Thymus (tissue), 14 donors: ENCODE measurements at places on chromosomes 1 and 21.
A peak's percentile ranks its signal among the peaks of the same experiment; 100 is the strongest.

- no peak for DNase-seq
Observed at GRCh38 chr1:230150615-230151014, 83.6 kb downstream of the GALNT2 start.

DNA sequence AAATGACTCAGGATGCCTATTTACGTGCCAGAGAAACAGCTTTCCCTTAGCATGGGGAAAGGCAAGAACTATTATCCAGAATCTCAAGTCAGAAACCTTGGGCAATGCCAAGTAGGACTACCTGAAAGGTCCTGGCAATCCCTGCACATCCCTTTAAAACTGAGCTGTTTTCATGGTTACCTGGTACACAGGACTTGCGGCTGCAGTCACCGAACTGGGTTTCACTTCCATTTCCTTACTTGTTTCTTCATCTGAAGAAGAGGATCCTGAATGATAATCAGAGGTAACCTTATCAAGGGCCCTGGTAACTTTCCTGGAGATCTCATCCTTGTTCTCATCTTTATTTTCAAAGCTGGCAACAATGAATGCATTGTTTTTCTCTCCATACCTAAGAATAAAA lies 14.3 kb downstream of the BTG3 start:
- DNase-seq, result no peak

GRCh38 chr21:17050646-17051045 lies 462.2 kb upstream of the CXADR start:
- no peak for DNase-seq

DNA sequence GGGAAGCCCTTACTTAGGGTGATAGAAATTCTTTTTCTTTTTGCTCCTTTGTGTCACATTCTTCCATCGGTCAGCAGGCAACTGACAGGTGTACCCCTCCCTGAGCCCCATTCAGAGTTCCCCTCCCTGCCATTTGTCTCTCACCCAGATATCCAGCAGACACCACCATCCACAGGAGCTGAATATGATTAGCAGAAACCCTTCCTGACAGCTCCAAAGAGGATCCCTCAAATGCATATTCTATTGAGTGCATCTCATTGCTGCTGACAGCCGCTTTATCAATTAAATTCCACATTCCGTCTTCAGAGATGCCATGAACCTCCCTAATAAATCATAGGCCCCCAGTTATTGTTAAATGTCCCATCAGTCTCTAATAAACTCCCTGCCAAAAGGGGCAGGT lies 6.1 kb upstream of the DDX20 start:
- DNase-seq, result no peak

GRCh38 chr1:147598621-147599361 lies 57.5 kb downstream of the BCL9 start:
- peak; percentile 79 for DNase-seq

GRCh38 chr1:245129319-245130240 lies 25.2 kb upstream of the KIF26B start:
- DNase-seq, result no peak

DNA sequence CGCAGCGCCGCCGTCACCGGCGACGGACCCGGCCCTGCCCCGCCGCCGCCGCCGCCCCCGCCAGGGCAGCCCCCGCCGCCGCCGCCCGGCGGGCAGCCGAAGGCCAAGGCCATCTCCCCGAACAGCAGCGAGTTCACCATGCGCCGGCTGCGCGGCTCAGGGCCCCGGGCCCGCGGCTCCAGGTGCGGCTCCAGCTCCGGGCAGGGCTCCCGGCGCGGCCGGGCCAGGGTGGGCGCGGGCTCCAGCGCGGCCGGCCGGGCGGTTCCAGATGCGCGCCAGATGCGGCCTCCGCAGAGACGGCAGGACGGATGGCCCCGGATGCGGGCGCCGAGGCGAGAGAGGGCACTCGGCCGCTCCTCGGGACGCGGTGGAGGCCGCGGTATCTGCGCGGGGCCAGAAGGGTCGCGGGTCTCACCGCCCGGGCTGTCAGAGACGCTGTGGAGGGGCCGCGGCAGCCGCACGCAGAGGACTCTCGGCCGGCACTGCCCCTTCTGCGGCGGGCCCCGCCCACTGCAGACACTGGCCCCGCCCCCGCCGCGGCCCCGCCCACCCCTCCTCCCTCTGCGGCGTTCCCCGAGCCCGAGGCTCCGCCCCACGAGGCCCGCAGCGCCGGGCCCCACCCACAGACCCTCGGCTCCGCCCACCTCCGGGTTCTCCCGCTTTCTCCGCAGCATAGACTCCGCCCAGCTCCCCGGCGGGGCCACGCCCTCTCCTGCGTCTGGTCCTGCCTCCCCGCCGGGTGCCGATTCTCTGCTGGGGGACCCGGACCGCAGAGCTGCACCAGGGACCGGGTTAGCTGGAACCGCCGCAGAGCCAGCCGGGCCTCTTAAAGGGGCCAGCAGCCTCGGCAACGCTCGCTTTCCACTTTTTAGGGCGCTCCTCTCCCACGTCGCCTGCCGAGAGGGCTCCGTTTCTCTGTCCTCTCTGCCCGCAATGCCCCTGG lies at the start of gene IFFO2:
TSS of gene IFFO2 (minus strand) at position 484 of the 943 bp plus-strand sequence. CDS start at position 140, 344 bp downstream.
- peak; percentile 96 for DNase-seq

GRCh38 chr1:46806196-46807020 lies 7.6 kb downstream of the CYP4B1 start:
- no peak for DNase-seq

GRCh38 chr1:203754455-203754864 lies 10.5 kb upstream of the LAX1 start:
- no peak for DNase-seq

DNA sequence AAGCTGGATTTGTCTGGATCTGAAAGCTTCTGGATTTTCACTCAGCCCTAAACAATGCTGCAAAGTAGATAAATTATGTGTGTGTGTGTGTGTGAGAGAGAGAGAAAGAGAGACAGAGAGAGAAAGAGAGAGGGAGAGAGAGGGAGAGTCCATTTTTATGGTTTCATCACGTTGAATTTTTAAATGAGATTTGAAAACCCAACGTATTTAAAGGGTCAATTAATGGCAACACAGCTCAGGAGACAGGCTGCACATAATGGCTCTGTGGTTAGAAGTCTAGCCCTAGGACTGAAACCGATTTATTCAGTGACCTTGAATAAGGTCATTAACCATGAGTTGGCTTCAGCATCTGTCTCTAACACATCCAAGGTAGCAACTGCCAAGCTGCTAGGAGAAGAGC lies 35.3 kb upstream of the FMN2 start:
- DNase-seq, result no peak

- DNase-seq, result no peak
Observed at GRCh38 chr1:31627301-31627929, 9.9 kb downstream of the HCRTR1 start.

DNA sequence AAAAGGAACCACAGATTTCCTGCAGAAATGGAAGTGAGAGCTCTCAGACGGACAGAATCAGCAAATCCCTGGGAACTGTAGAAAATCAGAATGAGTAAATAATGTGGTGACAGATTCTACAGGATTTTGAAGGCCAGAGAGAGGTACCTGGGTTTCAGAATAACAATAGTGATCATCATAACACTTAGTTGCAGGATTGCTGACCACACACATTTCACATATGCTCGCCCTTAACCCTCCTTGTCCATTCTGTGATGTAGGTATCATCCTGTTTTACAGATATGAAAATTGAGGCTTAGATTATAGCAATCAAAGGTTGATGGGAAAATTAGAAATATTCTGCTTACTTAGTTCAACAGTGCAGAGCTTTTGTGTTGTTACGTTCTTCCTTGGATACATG lies 97.9 kb upstream of the HOOK1 start:
- no peak for DNase-seq

DNA sequence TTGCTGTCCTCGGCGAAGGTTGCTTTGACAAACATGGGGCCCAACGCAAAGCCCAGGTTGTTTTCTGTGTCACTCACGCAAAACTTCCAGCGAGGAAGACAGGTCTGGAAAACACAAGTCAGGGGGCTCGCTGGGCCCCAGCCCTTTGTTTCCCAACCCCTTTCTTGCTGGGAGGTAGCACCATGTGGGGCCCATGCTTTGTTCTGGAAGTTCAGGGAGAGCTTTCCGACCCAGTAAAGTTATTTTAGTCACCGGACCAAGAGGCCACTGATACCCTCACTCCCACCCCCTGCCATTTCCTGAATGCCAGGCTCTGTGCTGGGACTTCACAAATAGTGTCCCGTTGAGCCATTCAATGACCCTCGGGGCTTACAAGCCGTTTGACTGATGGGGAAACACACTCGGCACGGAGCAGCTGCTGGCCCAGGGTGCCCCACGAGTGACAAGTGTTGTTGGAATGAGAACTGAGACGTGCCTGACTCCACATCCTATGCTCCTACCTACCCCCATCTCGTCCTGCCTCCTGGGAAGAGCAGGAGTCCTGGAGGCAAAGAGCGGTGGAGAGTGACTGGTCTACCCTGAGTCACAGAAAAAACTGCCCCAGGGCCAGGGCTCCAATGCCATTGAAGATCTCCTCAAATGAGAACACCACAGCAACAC lies 52.0 kb downstream of the ECE1 start:
- no peak for DNase-seq

DNA sequence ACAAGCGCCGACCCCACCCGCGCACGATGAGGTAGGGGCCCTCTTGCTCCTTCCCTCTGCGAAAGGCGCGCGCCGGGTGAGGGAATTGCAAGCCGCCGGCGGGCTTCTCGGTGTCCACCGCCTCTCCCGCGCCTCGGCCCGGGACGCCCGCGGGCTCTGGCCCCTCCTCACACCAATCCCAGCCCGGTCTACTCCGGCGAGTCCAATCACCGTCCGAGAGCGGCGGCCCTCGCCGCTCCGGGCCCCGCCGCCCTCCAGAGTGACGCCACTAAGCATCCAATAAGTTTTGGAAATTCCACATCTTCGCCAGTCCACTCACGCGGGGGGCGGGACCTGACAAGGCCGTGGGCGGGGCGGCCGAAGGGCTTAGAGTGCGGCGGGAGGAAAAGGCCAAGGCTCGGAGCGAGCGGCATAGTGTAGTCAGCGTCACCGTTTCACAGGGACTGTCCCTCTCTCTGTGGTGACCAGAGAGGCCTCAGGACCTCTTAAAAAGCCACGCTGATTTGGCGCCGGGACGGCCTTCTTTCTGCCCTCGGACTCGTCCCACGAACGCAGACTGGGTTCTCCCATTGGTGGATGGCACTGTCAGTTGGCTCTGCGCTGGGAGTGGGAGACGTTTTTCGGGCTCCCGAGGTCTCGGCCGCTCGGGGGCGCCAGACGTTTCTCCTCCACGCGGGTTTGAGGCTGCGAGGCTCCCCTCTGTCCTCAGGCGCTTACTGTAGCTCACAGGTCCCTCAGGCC lies at the start of gene TRIM45:
TSS of gene TRIM45 (minus strand) at position 161 of the 741 bp plus-strand sequence. CDS start 548 bp downstream, outside the sequence.
- DNase-seq, result peak; percentile 85

DNA sequence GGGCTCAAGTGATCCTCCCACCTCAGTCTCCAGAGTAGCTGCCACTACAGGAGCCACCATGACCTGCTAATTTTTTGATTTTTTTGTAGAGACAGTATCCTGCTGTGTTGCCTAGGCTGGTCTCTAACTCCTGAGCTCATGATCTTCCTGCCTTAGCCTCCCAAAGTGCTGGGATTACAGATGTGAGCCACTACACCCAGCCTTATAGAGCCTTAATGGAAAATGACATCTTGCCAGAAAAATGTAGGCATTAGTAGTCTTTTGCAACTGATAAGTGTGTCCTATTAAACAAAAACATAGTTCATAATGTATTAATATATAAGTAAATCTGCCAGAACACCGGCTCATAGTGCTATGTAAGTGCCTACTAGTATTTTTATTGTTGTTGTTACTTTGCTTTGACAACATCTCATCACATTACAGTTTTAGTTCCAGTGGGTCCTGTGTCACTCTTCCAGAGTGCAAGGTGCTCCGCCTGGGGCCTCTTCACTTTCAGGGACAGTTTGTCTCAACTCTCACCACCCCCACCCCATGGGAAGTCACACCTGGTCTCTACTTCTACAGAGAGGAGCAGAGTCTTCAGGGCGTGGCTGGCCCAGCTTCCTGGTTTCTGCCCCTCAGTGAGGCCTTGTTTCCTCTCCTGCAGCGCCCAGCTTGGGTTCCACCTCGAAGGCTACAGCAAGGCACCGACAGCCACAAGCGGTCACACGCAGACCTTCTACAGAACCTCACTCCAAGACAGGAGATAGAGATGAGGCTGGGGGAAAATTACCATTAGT lies 30.1 kb downstream of the RHOU start:
- peak; percentile 29 for DNase-seq

DNA sequence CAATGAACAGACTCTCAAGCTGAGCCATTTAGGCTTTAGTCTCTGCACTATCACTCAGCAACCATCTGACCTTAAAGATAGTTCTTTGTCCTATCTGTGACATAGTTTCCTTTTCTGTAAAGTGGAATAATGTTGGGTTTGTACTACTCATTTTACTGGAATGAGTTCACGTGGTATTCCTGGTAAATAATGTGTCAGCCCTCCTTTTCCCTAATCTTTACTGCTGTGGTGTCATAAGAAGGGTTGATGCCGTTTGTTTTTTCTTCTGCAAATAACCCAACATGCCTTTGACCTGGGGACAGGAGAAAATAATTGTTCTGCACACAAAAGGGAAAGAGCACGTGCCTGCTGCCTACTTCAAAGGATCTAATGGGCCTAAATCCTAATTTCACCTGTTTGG lies 297.8 kb downstream of the BRINP3 start:
- DNase-seq, result no peak

- DNase-seq, result no peak
Observed at GRCh38 chr1:58123051-58123450, 423.5 kb downstream of the OMA1 start.

GRCh38 chr1:22712502-22713271 lies 2.0 kb downstream of the EPHB2 start:
- DNase-seq, result no peak

DNA sequence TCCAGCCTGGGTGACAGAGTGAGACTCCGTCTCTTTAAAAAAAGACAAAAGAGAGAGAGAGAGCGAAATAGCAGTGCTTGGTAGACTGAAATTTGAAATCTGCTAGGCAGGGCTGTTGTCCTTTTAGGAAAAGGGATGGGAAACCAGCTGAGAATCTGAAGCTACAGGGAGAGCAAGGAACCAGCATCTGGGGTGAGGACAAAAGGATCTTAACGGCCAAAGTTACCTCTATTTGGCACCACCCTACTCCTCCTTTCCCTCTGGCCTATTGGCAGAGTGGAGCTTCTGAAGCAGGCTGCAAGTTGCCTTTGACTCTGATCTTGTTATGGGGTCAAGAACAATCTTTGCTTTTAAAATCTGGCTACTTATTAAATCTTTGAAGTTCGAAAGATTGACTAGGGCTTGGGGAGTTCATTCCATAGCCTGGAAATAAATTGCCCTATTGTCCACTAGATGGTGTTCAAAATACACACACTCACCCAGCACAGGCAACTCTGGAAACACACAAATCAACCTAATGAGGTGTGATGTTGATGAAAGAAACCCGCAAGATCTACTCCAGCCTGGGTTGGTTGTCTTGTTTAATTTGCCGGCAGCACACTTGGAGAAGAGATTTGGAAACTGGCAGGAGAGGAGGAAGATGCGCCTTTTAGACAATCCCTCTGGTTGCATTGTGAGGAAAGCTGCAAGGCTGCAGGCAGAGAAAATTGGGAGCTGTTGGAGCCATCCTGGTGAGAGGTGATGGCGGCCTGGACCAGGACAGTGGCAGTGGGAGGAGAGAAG lies 16.5 kb upstream of the PARP1 start:
- no peak for DNase-seq

- DNase-seq, result no peak
Observed at GRCh38 chr1:213250041-213250440, 199.0 kb downstream of the RPS6KC1 start.
